ENCODE measurements at places on chromosomes 6 and 20. TPM values are rescaled to one million over a fixed set of nuclear protein-coding genes. Genes with fewer than 3 reads are reported as not detected.

Gene CST3
- total RNA-seq = 416 TPM

Gene MAS1
- total RNA-seq = not detected

Gene IDH3B
- total RNA-seq = 135 TPM

Gene EYS
- 0.02 TPM for total RNA-seq

Gene DNMT3B
- total RNA-seq = 4.2 TPM

Gene SGK2
- total RNA-seq = 11.0 TPM

Gene DPPA5
- not detected for total RNA-seq

Gene MACROD2
- total RNA-seq = 0.64 TPM

Gene STX11
- 1.8 TPM for total RNA-seq

Gene TBCC
- total RNA-seq = 15.7 TPM

Gene ADGRB3
- not detected for total RNA-seq

Gene NQO2
- 64.9 TPM for total RNA-seq

Gene SIRPG
- not detected for total RNA-seq

Gene CD40
- 4.6 TPM for total RNA-seq

Gene ADRM1
- total RNA-seq = 177 TPM

Gene RBPJL
- total RNA-seq = not detected

Gene SLC17A1
- 0.10 TPM for total RNA-seq

Gene ZSCAN23
- not detected for total RNA-seq

Gene HAO1
- not detected for total RNA-seq

Gene MRAP2
- total RNA-seq = 1.4 TPM

Gene C6orf118
- total RNA-seq = 0.15 TPM

Gene NKAIN4
- total RNA-seq = 6.4 TPM

Gene RNF146
- 9.8 TPM for total RNA-seq

Gene GSTA3
- not detected for total RNA-seq

Gene TPBG
- 39.9 TPM for total RNA-seq

Gene ZNF341
- total RNA-seq = 2.7 TPM

Gene FKBP1C
- total RNA-seq = 2.0 TPM

Gene SLC35B2
- 66.1 TPM for total RNA-seq

Gene NEURL2
- total RNA-seq = 1.5 TPM

Gene LY6G6D
- total RNA-seq = not detected

Gene BACH2
- total RNA-seq = 0.33 TPM

Gene MMP24
- total RNA-seq = 20.6 TPM

Gene PERP
- 49.6 TPM for total RNA-seq

Gene CGA
- total RNA-seq = 0.29 TPM

Gene GJA10
- not detected for total RNA-seq

Gene CENPW
- 44.6 TPM for total RNA-seq

Gene PPDPF
- 291 TPM for total RNA-seq

Gene SPATS1
- total RNA-seq = not detected

Gene TNNC2
- not detected for total RNA-seq

Gene SYCP2L
- 1.6 TPM for total RNA-seq

Gene HTR1E
- not detected for total RNA-seq

Gene PTCRA
- not detected for total RNA-seq

Gene ZFAND3
- total RNA-seq = 54.8 TPM

Gene GNL1
- 33.8 TPM for total RNA-seq

Gene NFATC2
- 7.5 TPM for total RNA-seq

Gene SUMO4
- total RNA-seq = not detected

Gene IL17A
- total RNA-seq = not detected

Gene ENPP5
- not detected for total RNA-seq

Gene SIRPB1
- 0.90 TPM for total RNA-seq

Measured in A549 treated with RU486 at 1 μM for 4 hours (cell line).